ENCODE measurements at places on chromosomes 5 and 9.

GRCh38 chr5:32030222-32030621 is 143.9 kb downstream of the GOLPH3 start:
- DNase-seq: no peak

GRCh38 chr5:73300337-73301207 is 127.6 kb downstream of the TMEM174 start:
- no peak for DNase-seq

- DNase-seq: no peak
Observed at GRCh38 chr5:133942614-133943474, 25.6 kb downstream of the C5orf15 start.

DNA sequence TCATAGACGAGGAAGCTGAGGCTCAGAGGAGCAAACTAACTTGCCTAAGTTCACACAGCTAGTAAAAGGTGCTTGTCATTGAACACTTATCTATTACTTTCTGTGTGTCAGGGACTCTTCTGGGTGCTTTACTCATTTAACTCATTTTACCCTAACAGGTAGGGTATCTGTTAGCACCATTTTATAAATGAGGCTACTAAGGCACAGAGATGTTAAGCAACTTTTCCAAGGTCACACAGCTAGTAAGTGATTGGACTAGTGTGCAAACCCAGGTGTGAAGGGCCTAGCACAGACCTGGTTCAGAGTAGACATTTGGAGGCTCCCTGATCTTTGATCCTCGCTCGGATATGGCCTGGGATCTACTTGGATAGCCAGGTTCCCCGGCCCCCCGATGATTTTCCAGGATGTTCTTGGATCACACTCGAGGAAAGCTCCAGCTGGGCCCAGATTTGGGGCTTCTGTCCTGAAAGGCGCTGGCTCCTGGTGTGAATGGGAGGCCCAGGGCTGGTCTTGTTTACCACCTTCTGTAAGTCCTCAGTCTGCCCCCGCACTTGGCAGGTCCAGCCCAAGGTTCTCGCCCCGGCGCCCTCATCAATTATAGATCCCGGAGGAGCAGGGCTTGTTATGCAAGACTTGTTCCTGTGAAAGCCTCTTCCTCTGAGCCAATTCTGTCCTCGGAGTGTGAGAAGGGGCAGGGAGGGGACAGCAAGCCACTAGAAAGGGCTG is 37.5 kb downstream of the GSN start:
- no peak for DNase-seq
